ENCODE measurements at places on chromosomes 2 and 18.

- DNase-seq: no peak
Measured at GRCh38 chr2:164960159-164960558, 4.8 kb upstream of the SLC38A11 start.

DNA sequence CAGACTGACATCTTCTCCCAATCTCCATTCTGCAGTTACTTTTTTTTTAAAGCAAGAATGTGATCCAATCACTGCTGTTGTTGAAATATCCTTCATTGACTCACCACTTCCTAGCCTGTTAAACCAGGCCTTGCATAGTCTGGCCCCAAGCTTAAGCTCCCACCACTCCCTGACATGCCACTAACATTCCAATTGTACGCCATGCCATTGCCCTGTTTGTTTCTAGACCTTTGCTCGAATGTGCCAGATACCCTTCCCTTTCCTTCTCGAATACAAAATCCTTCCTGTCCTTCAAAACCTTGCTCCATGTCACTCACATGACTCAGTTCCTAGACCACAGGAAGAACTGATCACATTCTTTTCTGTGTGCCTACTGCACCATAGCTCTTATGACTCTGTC lies 224.2 kb downstream of the CYRIA start:
- no peak for DNase-seq

GRCh38 chr2:227450926-227451654 lies 20.9 kb upstream of the AGFG1 start:
- no peak for DNase-seq

DNA sequence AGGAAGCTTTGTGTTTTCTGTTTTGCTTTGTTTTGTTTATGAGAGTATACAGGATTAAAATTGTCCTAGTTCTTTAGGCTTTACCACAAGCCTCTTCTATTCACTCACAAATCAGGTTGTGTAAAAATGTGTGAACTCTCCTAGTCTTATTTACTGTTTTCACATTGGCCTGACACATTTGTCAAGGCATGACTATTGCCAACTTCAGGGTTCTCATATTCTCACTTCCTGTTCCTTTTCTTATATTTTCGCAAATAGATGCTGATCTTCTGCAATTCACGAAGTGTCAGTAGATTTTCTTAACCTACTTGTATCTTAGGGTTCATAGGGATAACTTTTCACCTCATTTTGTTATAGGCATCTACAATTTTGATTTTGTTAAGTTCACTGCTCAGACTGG lies 67.1 kb downstream of the CCDC102B start:
- DNase-seq: no peak

DNA sequence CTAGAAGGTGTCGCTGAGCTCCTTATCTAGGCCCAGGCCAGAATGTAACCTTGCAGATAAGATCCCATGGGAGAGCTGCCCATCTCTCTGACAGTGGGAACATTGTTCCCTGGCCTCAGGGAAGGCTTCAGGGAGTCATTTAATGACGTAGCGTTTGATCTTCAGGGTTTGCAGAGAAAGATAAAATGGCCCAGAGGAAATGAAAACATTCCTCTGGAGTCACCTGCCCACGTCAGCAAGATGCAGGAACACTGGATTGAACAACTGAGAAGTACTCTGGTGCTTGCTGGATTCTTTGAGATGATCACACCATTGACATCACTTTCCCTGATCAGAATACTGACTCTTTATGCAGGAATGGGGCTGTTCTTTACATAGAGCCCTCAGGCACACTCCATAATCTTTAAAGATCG lies 51.6 kb downstream of the MAPK4 start:
- DNase-seq: no peak
